ENCODE measurements at places on chromosomes 2 and 18.

GRCh38 chr2:74819702-74820101, 14.2 kb upstream of the HK2 start:
- no peak for DNase-seq

DNA sequence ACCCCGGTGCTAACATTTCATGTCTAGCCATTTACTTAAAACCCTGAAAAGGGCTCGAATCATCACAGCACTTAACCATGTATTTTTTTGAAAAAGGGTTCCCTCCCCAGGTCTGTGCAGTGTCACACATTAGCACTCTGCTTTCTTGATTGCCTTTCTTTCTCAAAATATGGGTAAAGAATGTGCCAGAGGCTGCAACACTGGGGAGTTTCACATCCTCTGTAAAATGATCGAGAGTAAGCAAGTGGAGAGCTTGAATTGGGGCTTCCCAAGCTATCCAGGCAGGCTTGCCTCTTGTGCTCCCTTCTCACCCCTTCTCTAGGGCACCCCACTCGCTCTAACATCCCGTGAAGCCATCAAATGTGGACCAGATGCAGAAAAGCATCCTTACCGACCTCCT, 177.0 kb upstream of the CCDC68 start:
- no peak for DNase-seq

- no peak for DNase-seq
Observed at GRCh38 chr2:15364561-15364960, 196.6 kb downstream of the NBAS start.

- DNase-seq, result no peak
Observed at GRCh38 chr18:21184396-21184996, 57.5 kb upstream of the GREB1L start.

DNA sequence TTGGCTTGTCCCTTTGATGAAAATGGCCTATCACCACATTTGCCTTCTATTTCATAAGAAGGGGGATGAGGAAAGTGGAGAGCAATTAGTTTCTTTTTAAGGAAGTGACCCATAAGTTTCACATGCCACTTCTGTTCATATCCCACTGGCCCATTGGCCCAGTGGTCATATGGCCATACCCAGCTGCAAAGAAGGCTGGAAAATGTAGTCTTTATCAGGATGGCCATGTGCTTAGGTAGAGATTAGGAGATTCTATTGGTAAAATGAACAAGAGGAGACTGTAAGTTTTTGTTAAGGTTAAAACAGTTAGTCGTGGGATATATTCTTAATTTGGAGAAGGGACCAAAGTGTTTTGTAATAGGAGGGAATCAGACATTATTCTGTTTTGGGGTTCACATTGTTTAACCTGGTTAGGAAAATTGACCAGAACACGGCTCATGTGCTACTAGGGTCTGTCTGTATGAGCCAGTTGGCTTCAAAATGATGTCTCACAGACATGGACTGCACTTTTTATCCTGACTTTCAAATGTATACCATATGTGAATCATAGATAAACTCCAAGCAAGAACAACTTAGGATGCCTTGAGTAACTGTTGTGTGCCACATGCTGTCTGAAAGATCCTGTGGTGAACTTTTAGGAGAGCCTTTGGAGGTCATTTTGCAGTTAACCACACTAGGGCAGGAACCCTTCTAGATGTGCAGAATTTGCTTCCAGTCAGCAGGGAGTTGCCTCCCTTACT, 17.3 kb downstream of the PLCL1 start:
- no peak for DNase-seq

Measured in CD4-positive, CD25-positive, alpha-beta regulatory T cell (primary cell).